ENCODE measurements at places on chromosomes 2 and 18. TPM values are rescaled to one million over a fixed set of nuclear protein-coding genes. Genes with fewer than 3 reads are reported as not detected.

Gene TRAF3IP1
- total RNA-seq = 12.0 TPM

Gene CABYR
- total RNA-seq = 5.7 TPM

Gene CDH19
- total RNA-seq = 0.33 TPM

Gene NT5DC4
- 0.33 TPM for total RNA-seq

Gene ATP6V1C2
- not detected for total RNA-seq

Gene ANKRD36
- total RNA-seq = 48.6 TPM

Gene GPR75
- 1.5 TPM for total RNA-seq

Gene GAREM1
- total RNA-seq = 3.5 TPM

Gene NOL4
- total RNA-seq = not detected

Gene HOXD13
- total RNA-seq = not detected

Gene FAM237A
- not detected for total RNA-seq

Gene SIGLEC15
- 1.8 TPM for total RNA-seq

Gene LOXHD1
- not detected for total RNA-seq

Gene MAP3K19
- not detected for total RNA-seq

Gene RAB27B
- 10.6 TPM for total RNA-seq

Gene UGT1A6
- not detected for total RNA-seq

Gene UGT1A9
- total RNA-seq = not detected

Gene UCN
- total RNA-seq = 0.85 TPM

Gene RAB17
- 0.83 TPM for total RNA-seq

Gene AGXT
- total RNA-seq = not detected

Gene NAT8
- total RNA-seq = not detected

Gene C1GALT1C1L
- total RNA-seq = 0.20 TPM

Gene RFTN2
- 3.5 TPM for total RNA-seq
